GM12892 (cell line): ENCODE measurements at places on chromosomes 11 and 22.

DNA sequence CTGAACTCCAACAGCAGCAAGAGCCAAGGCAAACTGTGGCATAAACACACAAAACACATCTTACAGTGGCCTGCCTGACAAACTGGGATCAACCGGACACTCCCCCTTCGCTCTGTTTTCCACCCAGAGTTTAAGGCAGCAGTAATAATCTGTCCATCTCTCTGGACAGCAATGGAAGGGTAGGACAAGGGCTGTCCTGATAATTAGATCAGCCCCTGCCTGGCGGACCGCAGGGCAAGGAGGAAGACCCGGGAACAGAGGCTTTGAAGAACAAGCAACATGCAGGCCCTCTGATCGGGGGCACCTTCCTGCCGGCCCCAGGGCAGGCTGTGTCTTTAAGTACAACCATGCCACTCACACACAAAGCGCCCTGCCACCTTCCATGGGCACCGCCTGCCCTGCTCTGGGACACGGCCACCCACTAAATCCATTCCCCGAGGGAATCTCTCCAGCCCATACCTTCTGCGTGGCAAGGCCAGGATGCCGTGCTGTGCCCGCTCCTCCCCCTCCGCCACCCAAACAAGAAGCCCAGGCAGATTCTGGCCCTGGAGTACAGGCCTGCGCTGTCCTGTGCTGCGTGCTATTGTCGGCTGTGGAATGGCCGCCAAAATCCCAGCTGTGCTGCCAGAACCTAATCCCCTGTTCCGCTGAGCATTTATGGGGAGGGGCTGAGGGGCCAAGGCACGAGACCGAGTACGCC is 38.8 kb downstream of the NUMA1 start:
- DNase-seq = no peak

- DNase-seq = no peak
Measured at GRCh38 chr11:6941970-6942369, 15.7 kb downstream of the ZNF215 start.

DNA sequence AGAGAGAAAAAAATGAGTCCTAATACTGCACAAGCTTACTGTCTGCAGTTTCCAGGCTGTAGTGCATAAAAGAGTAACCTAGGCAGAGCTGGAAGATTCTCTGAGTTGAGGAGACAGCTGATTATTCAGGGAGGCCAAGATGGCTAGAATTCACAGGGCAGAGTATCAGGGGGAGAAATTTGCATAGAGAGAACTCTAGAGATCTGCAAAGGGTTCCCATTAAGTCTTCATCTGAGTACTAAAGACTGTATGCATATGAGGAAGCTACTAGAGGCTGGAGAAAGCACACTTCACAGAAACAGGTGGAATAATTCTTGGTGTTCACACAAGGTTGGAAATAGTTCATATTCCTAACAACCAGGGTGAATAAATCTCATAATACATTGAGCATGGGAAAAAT is 66.6 kb upstream of the RRAS2 start:
- no peak for DNase-seq

GRCh38 chr11:7004482-7004881 is 15.7 kb downstream of the ZNF214 start:
- no peak for DNase-seq

DNA sequence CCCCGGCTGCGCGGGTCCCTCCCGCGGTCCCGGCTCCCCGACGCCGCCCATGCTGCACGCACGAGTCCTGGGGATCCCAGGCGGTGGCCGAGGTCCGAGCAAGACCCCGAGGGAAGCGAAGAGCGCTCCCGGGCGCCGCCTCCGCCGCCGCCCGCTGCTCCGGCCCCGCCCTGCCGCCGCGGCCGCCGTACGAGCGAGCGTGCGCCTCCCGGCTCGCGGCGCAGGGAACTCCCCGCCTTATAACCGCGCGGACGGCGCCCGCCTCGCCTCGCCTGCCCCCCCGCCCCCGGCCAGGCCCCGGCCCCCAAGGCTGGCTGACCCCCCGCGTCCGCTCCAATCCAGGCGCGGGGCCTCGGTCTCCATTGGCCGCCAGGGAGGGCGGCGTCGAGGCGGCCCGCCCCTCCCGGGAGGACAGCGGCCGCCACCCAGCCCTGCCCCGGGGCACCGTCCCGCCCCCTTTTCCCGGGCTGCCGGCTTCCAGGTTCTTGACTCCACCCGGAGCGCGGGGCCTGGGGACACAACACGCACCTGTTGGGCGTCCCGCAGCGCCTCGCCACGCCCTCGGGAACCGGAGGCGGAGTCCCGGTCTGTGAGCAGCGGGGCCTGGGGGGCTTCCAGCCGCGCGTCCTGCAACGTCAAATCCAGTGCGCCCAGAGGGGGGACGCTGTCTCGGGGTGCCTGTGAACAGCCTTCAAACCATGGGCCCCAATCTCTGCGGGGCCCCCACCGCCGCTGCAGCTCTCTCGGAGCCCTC is at the start of gene FADS3:
TSS of gene FADS3 (minus strand) at position 215 of the 754 bp plus-strand sequence. CDS start at position 51, 164 bp downstream.
- peak; percentile 73 for DNase-seq
